ENCODE measurements at places on chromosomes 13 and 19.

DNA sequence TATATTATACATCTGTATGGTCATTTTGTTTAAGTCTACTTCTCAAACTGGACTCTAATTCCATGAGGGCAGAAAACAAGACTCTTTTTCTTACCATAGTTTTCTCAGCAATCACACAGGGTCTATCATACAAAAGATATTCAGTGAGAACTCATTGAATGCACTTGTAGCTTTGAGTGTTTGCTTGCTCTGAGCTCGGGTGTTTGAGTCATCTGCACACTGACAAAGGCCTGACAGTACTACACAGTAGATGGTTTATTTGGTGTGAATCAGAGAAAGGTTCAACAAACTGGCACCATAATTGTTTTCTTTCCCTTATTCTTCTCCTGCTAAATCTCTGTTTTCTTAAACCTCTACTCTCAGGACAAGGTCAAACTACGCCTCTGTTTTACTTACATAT, 586.4 kb downstream of the LMO7 start:
- no peak for DNase-seq

DNA sequence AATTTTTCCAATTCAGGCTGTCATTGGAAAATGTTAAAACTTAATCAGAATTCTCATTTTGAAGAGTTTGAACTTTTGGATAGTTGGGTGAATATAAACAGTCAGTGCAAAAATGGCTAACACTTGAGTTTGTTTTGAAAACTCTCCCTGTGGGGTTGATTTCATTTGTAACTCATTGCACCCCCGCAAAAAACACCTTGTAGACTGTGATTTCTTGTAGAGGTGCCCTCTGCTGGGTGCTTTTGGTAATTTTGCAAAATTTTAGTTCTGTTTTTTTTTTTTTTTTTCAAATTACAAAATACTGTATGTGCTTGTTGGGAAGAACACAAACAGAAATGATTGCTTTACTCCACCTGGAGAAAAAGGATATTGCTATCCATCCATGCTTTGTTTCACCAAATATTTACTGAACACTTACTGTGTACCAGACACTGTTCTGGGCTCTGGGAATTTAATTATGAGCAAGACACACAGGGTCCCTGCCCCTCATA, 28.2 kb upstream of the GPI start:
- no peak for DNase-seq

GRCh38 chr13:50389726-50390125, 374.5 kb downstream of the KCNRG start:
- DNase-seq, result no peak

DNA sequence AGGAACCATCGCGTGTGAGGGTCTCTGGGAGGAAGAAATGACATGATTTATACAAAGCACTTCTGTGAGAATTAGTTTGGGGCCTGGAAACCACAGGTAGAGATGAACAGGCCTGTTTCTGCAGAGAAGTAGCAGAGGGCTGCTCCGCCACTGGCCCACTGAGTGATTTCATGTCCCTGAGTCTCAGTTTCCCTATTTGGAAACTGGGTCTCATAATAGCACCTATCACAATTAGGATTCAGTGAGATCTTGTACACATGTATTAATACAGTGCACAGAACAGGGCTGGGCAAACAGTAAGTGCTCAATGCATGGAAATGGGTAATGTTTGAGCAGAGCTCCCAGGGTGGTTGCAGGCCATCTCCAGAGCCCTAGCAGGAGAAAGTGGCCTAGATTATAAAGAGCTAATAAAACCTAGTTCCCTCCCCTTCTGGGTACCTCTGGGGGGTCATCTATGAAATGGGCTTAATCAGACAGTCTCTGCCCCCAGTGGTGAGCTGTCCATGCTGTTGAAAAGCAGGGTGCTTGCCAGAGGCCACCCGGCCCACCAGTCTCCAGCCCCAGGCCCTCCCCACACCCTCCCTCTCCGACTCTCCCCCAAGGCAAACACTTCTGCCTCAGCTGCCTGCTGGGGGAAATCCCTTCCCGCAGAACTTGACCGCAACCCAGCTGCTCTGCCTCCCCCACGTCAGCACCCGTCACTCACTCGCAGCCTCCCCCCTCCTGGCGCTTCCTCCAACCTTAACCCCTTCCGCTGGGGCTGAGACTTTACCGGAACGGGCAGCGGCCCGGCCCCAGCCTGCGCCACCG, 4.5 kb downstream of the BCL3 start:
- DNase-seq, result peak; percentile 96

- DNase-seq, result peak; percentile 51
These were observed 27.4 kb upstream of the TIMM44 start for GRCh38 chr19:7970716-7971448.

- DNase-seq, result no peak
These were observed 23.1 kb downstream of the SIAH3 start for GRCh38 chr13:45828256-45828968.

DNA sequence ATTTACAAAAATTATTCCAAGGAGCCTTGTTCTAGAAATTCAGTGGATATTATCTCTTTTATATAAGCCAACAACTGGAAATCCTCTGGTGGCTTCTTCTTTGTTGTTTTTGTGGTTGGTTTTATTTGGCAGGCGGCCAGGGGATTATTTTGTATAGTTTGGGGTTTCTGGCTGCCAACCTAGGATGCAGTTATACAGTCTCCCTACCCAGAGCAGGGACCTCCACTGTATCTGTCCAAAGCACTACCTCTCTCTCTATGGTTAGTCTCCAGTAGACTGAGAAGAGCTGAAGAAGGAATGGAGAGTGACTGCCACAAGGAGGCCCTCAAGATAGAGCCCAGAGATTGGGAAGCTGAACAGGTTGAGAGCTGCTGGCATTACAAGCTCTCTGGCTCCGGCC, 80.2 kb downstream of the ZAR1L start:
- no peak for DNase-seq

DNA sequence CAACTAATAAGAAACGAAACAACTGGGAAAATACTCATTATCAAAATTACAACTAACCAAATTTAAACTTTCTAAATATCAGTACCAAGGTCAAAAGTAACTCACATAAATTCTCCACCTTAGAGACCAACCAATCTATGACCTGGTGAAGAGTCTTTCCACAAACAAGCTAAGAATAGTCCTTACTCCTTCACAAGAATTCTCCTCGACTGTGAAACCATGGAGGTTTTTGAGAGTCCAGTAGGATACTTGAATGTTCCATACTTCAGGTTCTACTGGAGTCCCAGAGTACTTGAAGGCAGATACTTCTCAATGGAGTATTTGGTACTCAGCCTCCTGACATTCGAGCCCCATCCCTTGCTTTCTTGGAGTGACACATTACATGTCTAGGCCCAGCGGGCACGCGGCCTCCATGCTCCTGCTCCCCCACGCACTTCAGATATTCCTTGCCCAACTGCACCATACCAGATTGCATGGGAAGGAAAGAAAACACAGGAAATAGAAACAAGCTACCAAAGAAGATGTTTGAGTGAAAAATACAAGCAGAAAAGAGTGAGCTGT, 63.9 kb downstream of the ABCC4 start:
- no peak for DNase-seq

- DNase-seq, result no peak
These were observed 9.5 kb downstream of the MAN2B1 start for GRCh38 chr19:12656899-12657571.

- no peak for DNase-seq
These were observed 26.7 kb downstream of the CEACAM8 start for GRCh38 chr19:42568006-42568405.

DNA sequence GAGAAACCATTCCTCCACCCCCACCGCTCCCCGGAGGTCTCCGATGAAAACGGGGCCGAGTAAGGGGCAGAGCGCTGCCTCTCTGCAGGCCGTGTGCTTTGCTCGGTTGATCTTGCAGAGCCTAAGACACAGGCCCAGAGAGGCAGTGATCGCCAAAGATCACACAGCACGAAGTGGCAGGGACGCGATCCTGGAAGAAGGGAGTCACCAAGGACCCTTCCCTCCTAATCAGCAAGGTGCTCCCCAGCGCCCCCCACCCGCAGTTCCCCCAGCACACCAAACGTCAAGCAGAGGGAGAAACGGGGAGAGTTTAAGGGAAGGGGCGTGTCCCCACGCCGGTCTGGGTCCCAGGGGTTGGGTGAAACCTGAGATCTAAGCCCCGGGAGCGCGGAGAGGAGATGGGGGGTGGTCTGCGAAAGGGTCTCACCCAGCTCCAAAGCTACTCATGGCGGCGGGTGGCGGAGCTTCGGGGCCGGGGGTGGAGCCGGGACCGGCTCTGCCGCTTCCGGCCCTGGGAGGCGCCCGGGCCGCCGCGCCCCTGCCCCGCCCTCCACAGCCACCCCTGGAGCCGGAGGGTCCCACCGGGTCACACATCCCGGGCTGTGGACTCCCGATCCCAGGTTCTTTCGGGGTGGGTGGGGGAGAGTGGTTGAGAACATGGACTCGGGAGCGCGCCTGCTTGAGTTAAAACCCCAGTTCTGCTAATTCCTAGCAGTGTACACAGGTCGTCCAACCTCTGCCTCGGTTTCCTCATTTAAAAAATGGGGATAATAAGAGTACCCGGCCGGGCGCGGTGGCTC, at the start of gene EML2:
TSS of gene EML2 (minus strand) at position 468 of the 800 bp plus-strand sequence. CDS start at position 447, 21 bp downstream.
- DNase-seq, result no peak

GRCh38 chr19:6793411-6793810, 20.9 kb downstream of the VAV1 start:
- DNase-seq, result no peak

- DNase-seq, result peak; percentile 91
These were observed 5.5 kb upstream of the IFI30 start for GRCh38 chr19:18167975-18168645.

DNA sequence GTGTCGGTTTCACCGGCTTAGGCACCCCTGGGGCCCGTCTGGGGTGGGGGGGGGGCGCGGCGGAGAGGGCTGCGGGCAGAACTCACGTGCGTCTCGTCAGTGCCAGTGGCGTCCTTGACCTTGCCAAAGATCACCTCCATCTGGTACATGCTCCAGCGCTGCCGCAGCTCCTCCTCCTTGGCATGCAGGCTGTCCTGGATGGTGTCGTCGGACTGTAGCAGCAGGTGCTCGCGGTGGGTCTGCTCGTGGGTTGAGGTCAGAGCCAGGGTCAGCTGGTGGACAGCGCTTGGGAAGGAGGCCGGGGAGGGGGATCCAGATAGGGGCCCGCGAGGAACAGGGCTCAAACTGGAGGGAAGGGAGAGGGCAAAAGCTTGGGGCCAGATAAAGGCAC, 4.7 kb upstream of the RGL3 start:
- DNase-seq, result no peak

DNA sequence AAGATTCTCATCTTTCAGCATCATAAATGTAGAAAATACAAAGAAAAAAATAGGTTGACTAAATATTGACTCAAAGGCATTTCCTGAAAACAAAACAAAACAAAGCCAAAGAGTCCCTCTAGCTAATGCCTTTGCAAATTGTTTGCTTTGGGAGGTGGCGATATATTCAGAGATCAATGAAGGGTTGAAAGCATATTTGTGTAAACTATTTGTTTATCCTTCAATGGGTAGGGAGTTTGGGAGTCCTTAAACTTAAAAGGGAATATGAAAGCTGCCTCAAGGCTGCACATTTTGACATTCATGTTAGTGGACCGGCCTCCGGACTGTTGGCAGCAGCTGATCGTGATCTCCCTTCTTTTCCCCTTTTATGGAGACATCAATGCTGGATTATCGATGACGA, 257.5 kb downstream of the ITGBL1 start:
- no peak for DNase-seq

GRCh38 chr19:41352279-41352608, 1.5 kb downstream of the TGFB1 start:
- no peak for DNase-seq

Measured in H54 (cell line).